Left renal pelvis (tissue), 4 donors: ENCODE measurements at places on chromosomes 3 and 15. TPM values are rescaled to one million over a fixed set of nuclear protein-coding genes. Genes with fewer than 3 reads are reported as not detected.

DNA sequence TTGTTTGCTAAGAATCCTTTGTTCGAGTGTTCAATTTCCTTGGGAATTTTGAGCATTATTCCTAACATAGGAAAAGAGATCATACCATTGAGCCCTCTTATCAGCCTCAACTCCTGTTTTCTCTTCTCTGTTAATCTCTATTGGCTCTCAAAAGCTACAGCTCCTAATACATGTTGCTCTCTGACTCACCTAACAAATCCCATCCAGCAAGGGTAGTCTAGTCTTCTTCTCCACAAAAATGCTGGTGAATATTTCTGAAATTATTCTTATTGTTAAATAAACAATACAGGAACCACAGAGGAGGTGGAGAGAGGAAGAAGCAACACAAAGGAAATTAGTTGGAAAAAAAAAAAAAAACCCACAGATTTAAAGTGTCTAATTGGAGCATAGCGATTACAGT lies 325.8 kb upstream of the NAALADL2 start:
- DNase-seq = no peak

- DNase-seq = no peak
These were observed 31.0 kb downstream of the ENTPD3 start for GRCh38 chr3:40417845-40418543.

Gene LSAMP
- 14.7 TPM for polyA plus RNA-seq

Gene MESP2
- 0.24 TPM for polyA plus RNA-seq

Gene ATP10A
- 4.9 TPM for polyA plus RNA-seq
